ENCODE measurements at places on chromosomes 16 and 17.
A peak's percentile ranks its signal among the peaks of the same experiment; 100 is the strongest.

GRCh38 chr16:49697631-49698452 is 158.1 kb downstream of the ZNF423 start:
- no peak for DNase-seq

DNA sequence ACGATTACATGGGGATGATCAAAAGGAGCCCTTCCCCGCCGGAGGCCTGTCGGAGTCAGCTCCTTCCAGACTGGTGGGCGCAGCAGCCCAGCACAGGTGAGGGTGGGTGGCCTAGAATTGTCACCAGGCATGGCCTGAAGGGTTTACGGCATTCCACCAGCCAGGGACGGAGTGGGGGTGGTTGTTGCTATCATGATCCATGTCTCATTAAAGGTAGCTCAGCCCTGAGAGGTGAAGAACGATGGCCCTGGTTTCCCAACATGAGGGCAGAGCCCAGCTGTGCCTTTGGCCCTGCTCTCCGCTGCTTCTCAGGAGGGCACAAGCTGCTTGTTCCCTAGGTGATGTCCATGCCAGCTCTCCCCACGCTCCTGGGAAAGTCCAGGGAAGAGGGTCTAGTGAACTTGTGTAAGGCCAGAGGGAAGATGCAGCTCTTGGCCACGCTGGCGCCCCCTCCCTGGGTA is 14.2 kb downstream of the IRF8 start:
- no peak for DNase-seq

GRCh38 chr16:68416057-68417046 is 32.0 kb downstream of the SMPD3 start:
- peak; percentile 9 for DNase-seq

- no peak for DNase-seq
Observed at GRCh38 chr16:8572063-8572918, 18.0 kb downstream of the TMEM114 start.

DNA sequence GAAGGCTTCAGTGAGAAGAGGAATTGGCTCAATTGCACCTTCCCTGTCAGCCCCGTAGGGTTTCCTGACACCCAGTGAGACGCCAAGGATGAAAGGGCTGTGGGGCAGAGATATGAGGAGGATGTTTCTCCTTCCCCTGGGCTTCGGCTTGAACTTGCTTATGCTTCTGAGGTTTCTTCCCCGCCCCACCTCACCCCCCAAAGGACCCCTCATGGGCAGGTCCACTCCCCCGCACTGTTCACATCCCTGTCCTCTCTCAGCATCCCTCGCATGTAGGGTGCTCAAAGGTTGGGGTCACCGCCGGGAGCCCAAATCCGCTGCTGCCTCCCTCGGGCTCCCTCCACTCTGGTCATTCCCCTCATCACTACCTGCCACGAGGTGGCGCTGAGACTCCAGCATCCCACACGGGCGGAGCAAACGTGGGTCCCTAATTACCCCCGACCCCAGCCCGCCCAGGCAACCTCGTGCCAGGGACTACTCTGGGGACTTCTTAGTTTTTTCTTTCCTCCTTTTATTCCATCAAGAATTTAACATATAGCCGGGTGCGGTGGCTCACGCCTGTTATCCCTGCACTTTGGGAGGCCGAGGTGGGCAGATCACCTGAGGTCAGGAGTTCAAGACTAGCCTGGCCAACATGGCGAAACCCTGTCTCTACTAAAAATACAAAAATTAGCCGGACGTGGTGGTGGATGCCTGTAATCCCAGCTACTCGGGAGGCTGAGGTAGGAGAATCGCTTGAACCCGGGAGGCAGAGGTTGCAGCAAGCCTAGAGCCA is 3.3 kb upstream of the TRARG1 start:
- peak; percentile 66 for DNase-seq

- DNase-seq = no peak
Observed at GRCh38 chr17:81392909-81393654, 2.2 kb upstream of the BAHCC1 start.

Data from stimulated activated naive CD4-positive, alpha-beta T cell (primary cell).